Fibroblast of upper back skin (primary cell): ENCODE measurements at places on chromosomes 6 and 20.
A peak's percentile ranks its signal among the peaks of the same experiment; 100 is the strongest.

DNA sequence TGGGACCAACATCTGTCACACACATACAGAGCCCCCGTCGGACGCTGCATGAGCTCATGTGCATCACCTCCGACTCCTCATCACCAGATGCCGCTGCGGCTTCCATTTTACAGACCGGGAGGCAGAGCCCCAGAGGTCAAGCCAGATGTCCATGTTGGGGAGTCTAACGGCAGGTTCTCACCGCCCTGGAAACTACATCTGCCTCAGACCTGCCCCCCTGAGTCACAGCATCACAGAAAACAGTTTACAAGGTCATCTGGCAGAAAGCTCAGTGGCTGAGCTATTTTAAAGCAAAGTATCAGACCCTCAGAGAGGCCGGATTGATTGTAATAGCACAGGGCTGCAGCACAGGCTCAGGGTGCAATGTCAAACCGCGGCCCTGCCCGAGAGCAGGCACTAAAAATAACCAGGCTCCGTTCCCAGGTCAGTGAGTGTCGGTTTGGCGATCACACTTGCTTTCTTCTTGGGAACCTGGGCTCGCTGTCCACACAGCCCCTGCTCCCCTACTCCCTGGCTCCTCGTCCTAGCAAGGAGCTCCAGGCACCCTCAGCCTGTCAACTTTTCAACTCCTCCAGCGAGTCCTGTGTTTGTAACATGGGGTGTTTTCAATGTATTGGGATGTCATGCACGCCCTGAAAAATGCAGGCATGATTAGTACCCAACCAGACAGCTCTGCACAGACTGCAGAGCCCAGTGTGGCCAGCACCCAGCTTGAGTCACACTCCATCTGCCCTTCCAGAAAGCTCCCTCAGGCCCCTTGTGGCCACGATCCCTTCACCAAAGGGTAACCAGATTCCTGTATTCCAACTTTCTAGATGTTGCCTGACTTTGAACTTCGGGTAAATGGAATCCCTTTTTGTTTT is 264.5 kb downstream of the CDH4 start:
- peak; percentile 34 for DNase-seq

DNA sequence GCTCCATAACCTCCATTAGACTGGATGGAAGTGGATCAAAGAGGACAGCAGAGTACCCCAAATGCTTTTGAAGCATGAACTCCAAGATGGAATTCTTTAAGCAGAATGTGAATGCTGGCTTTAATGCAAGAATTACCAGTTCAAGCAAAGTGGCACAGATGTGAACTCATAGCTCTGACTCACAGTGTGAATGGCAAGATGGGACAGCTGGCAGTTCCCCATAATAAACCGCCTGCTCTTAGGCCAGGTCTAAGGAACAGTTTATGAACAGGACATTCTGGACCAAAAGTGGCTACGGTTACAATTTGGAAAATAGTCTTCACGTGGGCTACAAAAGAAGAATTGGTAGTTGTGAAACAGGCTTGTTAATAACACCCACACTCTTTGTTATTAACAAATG is 76.5 kb downstream of the SPTLC3 start:
- no peak for DNase-seq

DNA sequence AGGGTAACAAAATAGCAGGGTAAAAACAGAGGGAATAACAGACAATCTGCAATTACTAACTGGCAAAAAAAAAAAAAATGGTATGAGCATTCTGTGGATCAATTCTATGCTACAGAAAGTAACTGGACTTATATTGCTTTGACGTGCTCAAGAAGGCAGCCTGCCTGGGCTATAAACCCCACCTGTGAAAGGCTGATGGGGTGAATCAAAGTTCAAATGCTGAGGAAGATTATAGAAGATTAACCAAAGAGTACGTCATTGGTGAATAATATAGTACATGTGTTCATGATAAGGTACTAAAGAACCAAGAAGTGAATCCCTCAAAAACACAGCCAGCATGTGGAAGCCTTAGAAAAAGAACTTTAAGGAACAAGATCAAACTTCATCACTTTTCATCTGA is 441.9 kb upstream of the PTCHD4 start:
- no peak for DNase-seq

GRCh38 chr20:51800060-51800871 is 2.1 kb downstream of the SALL4 start:
- peak; percentile 55 for DNase-seq

- peak; percentile 17 for DNase-seq
Observed at GRCh38 chr20:58389324-58389967, 417 bp downstream of the VAPB start.
